ENCODE measurements at places on chromosomes 12 and 14.

- no peak for DNase-seq
These were observed 165.7 kb upstream of the STXBP6 start for GRCh38 chr14:25215607-25216006.

DNA sequence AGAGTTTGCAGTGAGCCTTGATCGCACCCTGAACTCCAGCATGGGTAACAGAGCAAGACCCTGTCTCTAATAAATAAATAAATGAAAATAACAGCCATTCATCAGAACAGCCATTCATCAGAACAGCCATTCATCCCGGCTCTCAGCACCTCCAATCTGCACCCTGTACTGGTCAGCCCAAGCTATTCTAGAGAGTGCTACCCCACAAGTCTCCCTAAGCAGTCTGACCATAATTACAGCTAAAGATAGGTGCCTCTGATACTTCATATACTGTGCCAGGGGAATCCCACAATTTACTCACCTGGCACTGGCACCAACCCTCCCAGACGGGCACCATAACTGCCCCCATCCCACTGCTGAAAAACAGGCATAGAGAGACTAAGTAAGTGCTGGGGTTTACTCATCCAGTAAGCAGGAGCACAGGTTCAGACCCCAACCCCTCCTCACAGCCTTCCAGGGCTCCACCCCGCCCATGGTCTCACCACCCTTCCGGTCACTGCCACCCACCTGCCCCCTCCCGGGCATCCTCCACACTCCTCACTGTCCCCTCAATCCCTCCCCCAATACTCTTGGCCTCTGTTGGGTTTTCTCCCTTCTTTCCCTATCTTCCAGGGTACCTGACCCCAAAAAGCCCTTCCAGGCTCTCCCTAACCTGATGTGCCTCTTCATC lies 15.2 kb upstream of the EIF5 start:
- DNase-seq = no peak

DNA sequence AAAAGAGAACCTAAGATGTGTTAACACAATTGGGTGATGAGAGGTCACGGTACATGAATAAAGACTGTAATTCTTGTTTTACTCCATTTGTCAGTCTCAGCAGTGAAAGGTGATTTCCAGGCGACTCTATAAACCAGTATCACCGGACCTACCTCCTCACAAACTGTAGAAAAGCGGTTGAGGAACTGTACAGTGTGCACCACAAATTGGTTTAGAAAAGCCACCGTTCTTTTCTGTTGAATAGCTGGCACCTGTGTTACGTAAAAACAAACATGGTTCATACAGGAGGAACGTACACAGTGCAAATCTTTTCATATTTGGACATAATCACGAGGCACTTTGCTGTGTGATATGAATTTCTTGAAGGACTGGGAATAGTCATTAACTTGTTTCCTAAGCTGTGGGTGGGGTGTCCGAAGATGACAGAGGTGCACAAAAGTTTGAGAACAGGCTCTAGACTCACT lies 663 bp downstream of the WASHC3 start:
- no peak for DNase-seq

GRCh38 chr12:57604992-57605810 lies 577 bp downstream of the DTX3 start:
- DNase-seq = no peak

DNA sequence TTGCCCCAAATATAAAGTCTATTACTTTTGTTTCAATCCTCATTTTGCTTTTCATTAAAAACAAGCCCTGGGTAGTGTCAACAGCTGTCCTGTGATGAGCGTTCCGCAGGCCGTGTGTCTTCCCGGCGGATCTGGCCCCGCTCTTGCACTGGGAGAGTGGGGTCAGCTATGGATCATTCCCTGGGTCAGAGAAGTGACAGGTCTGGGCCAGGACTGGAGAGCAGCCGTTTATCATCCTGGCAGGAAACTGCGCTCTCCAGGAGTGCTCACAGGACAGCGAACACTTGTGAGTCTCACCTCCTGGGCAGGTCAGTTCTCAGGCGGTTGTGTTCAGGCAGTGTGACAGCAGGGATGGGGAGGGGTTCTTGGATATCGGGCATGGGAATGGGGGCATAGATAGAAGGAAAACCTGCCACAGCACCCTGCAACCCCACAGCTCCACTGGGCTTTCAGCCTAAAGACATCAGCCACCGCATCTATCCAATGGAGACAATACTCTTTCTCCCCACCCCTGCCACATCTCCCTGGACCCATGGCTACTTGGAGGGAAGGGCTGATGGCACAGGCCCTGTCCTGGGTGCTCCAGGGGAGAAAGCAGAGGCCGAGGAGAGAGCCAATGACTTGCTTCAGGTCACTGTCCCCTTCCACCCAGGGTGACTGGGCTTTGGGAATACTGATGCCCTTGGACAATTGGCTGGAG lies 47.8 kb upstream of the CHGA start:
- DNase-seq = no peak

GRCh38 chr12:101713059-101713682 lies 15.7 kb downstream of the CHPT1 start:
- DNase-seq = no peak

GRCh38 chr12:26878661-26879119 lies 45.7 kb upstream of the ITPR2 start:
- DNase-seq = peak; percentile 26

DNA sequence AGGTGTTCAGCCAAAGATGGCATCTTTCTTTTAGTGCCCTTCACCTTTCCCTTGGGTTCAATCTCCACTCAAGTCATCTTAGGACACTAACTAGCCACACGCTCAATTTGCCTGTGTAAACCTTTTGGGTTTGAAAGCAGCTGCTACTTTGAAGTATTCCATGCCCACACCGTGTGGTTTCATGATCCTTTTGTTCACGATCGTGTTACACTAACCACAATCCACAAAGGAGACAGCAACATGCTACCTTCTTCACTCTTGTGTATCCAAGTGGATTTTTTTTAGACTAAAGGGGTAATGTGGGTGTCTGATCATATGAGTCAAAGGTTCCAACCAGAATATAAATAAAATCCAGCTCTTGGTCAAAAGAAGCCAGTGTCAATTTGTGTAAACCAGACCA lies 122.7 kb upstream of the FAR2 start:
- no peak for DNase-seq

DNA sequence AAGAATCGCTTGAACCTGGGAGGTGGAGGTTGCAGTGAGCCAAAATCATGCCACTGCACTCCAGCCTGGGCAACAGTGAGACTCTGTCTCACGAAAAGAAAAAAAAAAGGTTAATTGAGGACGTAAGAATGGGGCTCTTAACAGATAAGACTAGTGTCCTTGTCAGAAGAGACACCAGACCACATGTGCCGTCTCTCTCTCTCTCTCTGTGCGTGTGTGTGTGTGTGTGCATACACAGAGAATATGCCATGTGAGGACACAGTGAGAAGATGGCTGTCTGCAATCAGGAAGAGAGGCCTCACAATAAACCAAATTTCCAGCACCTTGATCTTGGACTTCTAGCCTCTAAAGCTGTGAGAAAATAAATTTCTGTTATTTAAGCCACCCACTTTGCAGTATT lies 11.7 kb upstream of the ERC1 start:
- DNase-seq = no peak

GRCh38 chr12:28227251-28227650 lies 37.0 kb downstream of the CCDC91 start:
- DNase-seq = no peak

DNA sequence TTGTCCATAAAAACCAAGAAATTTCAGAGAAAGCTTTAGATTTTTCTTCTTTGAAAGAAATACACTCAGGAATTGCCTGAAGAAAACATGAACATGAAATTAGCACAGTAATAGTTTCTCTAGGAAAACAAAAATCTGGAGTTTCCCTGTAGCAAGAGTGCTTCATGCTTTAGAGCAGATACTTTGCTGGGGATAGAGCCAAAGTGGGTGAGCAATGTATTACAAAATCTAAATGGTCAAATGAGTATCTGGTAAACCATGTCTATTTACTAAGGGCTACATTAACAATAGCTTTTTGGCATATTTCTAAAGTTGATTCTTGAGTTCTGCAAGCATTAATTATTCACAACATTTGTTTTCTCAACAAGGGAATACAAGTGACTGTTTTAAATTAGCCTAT lies 26.2 kb downstream of the AVPR1A start:
- DNase-seq = no peak

GRCh38 chr14:105228562-105228961 lies 19.8 kb upstream of the BTBD6 start:
- no peak for DNase-seq

- DNase-seq = no peak
These were observed 422.3 kb downstream of the FUT8 start for GRCh38 chr14:65834812-65835211.

GRCh38 chr12:13100882-13101769 lies 2.3 kb downstream of the GSG1 start:
- peak; percentile 61 for DNase-seq
